ENCODE measurements at places on chromosomes 2 and 18.

DNA sequence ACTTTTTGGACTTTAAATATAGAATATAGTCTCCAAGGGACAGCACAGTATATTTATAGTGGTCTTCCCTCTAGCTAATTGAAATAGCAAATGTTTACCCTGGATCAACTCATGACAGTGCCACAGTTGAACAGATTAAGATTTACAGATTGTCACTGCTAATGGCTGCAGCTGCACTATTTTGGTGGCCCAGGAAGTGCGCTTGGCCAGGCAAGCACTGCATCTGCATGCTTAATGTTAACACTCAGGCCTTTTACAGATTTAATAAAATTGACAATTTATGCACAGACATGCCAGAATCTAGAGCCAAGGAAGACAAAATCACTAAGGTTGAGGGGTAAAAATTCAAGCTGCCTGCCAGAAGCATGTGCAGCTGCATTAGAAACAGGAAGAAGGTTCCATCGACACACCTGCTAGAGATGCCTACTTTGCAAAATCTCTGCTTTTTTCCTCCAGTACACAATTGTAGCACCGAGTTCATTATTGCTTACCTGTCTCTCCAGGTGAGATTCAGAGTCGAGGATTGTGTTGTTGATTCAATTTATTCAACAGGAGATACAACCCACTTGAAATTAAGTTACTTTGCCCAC lies 1042.3 kb upstream of the NRXN1 start:
- DNase-seq: no peak

- DNase-seq: no peak
Measured at GRCh38 chr2:129726216-129726615, 253.2 kb upstream of the RAB6C start.

DNA sequence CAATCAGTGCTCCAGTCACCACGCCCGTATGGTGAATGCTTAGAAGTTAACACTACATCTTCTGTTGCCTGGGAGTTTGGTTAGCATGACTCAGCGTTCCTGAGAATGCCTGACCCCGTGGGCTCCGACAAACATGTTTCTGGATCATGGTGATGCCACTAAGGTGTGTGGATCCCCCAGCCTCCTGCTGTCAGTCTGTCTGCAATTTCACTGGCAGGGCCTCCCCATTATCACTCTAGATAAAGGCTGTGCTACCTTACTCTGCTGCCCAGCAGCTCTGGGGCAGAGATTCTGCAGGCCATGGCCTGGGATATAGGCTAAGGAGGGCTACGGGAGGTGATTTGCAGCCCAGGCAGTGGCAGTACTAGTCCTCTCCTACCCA lies 66.0 kb downstream of the STPG4 start:
- peak; percentile 67 for DNase-seq

- DNase-seq: no peak
Measured at GRCh38 chr2:133661392-133661791, 93.1 kb upstream of the NCKAP5 start.

DNA sequence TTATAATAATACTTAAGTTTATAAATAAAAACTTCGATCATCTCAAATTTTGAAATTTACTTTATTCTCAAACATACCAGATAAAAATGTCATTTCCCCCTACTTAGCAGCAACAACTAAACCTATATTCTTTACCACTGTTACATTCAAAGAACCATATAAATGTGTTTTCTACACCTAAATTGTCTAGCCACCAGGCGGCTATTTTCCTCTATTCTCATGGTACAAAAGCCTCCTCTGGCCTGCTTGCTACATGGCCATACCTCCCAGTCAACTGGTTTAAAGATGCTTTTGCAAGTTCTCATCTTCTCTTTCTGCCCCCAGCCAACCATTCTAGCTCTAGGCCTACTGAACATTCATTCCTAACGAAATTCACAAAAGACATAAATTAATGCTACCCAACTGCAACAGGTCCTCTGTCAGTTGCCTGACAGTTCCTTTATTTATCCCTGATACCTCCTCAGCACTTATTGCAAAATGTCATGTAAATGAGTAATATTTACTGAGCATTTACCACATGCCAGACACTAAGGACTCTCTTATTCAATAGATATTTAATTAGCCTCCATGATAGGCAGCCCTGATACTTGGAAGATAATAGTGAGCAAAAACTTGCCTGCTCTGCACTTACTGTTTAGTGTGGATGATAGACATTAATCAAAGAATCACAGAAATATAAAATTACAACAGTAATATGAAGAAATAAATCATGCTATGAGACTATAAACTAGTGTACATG lies 5.0 kb downstream of the C1D start:
- no peak for DNase-seq

GRCh38 chr18:24917767-24918166 lies 434.2 kb downstream of the ZNF521 start:
- DNase-seq: no peak

DNA sequence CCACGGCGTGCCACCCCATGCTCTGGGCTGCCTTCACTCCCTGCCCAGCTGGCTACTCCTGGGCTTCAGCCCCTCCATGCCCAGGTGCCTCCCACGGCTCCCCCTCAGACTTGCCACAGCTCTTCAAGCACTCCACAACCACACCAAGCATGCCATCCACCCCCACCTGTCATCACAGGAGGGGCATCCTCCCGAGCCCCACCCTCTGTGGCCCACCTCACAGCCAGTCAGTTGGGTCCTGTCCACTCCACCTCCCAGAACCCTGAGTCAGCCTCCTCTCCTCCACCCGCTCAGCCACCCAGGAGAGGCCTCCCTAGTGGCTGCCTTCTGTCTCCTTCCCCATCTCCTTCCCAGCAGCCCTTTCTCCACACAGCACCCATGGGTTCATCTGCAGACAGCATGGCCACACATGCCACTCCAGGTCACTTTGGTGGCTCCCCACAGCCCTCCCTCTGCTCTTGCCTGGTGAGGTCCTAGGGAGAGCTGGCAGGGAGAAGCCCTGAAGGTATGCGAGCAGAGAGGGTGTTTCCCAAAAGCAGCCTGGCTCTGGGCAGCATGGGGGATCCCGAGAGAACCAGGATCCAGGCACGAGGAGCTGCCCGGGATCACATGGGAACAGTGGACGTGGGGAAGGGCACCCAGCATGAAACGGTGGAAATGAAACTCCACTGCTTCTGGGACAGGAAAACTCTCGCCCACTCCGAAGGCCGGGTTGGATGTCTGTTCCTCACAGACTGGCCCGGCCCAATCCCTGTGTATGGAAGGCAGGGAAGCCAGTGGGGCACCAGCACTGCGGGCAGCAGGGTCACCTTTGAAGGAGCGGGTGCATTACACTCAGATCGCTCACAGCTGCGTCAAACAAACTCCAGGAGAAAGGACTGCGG lies 2.7 kb downstream of the LIMS2 start:
- no peak for DNase-seq

DNA sequence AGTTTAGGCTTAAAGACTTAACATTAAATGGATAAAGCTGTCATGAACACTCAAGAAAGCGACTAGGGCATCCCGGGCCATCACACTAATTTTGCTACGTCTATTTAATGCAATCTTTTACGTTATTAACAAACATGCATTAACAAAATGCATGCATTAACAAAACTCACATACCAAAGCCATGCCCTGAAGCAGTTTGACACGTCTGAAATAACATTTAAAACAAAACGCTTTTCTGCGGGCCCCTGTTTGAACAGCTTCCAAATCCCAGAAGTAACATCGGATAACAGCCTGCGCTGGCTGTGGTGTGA lies 458 bp downstream of the B4GALT6 start:
- no peak for DNase-seq

GRCh38 chr2:208781166-208781565 lies 374.6 kb downstream of the PTH2R start:
- peak; percentile 20 for DNase-seq

DNA sequence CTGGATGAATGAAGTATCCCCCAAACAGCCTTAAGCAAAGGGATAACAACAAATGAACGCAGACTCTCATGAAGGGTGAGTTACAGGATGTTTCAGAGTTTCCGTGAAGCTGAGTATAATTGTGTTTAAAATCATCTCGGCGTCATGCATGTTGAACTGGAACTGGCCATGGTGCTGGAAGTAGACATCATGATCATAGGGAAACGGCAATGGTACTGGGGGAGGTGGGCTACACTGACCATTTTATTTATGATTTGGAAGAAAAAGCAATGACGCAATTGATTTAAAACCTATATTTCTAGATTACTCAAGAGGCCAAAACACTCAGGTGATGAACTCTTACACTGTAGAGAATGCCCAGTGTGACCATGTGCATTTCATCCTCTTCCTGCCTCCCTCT lies 387.9 kb upstream of the MYT1L start:
- DNase-seq: peak; percentile 8

DNA sequence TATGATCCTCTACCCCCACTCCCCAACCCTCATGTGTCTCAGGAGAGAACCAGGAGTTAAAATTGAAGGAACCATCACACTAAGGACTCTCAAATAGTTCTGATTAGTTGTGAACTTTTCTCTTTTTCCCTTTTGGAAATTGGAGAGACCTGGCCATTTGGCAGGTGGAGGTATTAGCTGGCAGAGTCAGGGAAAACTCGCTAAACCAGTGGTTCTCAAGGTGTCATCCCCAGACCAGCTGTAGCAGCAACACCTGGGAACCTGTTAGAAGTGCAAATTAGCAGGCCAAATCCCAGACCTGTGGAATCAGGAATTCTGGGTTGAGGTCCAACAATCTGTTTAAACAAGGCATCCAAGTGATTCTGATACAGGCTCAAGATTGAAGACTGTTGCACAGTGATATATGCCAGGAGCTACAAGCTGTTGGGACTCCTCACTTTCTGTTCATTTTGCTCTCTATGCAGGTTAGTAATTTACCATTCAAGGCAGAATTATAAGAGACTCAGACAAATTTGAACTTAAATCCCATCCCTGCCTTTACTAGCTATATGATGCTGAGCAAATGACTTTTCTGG lies 2.8 kb upstream of the TMEM131 start:
- DNase-seq: no peak

DNA sequence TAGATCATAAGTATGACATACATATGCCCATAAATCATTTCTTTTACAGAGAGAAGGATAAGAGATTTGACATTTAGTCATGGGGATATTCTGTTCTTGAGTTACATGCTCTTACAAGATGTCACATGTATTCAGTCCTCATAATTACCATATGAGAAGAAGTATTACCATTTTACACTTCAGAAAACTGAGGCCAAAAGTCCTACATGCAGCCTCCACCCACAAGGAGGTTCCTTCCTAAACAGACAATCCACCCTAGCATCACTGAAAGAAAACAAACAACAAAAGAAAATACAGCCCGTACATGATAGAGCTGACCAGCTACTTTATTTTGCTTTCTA lies 335.1 kb downstream of the SETBP1 start:
- DNase-seq: no peak

GRCh38 chr2:176646033-176646615 lies 376.9 kb downstream of the MTX2 start:
- no peak for DNase-seq

DNA sequence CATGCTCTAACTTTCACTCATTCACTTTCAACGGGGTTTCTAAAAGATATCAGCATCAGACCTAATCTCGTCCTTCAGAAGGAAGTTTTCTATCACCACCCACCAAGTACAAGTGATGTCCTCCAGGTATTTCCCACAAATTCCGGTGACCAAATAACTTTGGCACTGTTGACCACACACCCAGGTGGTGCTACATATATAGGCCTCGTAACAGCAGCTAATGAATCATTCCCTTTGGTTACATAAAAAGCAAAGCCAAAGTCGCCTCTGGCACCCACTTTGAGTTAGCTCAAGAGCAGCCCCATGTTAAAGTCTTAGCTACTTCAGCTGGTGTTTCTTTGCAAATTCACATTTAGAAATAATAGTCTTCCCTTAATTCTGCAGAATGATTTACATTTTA lies 138.2 kb upstream of the OSR1 start:
- peak; percentile 55 for DNase-seq

DNA sequence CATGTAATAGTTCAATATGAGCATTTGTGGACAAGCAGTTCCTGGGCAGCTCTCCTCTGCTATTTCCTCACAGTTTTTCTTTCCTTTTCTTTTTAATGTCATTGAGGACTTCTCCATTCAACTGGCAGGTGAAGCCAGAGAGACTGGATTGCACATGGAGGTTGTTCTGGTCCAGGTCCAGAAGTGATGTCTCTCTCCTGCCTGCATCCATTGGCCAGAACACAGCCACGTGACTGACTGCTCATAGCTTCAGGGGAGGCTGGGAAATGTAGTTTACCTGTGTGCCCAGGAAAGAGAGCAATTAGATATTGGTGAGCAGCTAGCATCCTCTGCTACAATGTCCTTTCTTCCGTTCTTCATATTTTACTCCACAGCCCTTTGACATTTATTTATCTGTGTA lies 20.2 kb upstream of the ADAM23 start:
- peak; percentile 25 for DNase-seq

DNA sequence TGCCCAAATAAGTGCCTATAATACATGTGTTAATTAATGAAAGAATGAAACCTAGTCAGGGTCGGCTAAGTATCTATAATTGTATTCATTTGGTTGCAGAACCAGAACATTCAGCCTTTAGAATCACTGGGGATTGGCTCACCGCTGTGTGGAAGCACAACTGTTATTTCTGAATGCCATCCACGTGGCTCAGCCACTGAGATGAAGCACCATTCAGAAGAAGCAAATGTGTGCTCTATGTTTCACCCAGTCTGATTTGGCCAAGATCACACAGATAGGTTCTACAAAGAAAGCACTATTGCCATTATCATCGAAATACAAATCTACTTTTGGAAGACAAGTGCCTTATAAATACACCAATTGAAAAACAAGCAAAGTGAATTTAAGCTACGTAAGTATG lies 30.6 kb upstream of the SPOPL start:
- no peak for DNase-seq

DNA sequence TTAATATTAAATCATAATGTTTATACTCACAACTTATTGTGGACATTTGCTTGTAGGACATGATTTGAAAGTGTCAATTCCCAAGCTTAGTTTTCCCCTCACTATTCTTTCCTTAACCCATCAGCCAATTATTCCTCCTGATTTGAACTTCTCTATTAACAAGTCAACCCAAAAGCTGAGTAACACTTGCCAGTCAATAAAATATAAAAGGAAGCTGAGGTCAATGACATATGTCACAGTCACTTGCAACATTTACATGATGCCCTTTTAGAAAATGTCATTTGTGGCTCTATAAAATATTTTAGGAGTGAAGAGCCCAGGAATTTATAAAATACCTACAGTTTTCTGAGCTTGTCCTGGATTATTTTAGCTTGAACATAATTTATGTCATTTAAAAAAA lies 7.2 kb downstream of the CCDC68 start:
- no peak for DNase-seq

GRCh38 chr2:217142649-217143266 lies 282.9 kb upstream of the TNP1 start:
- DNase-seq: no peak

GRCh38 chr2:190304404-190304803 lies 15.2 kb downstream of the HIBCH start:
- no peak for DNase-seq

DNA sequence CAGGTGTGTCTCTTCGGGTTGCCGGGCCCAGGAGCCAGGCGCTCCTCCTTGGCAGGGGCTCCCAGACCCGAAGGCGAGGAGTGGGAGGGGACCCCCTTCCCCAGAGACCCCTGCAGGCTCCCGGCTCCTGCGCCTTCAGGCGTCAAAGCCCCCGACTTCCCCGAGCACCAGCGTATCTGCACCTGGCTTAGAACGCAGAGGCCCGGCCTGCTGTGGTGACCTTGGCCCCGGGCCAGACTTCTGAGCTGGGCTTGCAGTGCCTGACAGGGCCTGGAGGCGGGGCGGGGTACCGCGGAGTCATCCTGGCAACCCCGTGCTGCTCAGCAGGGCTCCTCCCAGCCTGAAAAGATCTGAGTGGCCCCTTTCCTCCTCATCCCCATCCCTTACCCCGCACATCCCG lies 27.0 kb downstream of the SKA1 start:
- peak; percentile 44 for DNase-seq
